ENCODE measurements at places on chromosomes 2 and 18.
A peak's percentile ranks its signal among the peaks of the same experiment; 100 is the strongest.

- DNase-seq = no peak
These were observed 120.0 kb upstream of the FHL2 start for GRCh38 chr2:105518897-105519296.

DNA sequence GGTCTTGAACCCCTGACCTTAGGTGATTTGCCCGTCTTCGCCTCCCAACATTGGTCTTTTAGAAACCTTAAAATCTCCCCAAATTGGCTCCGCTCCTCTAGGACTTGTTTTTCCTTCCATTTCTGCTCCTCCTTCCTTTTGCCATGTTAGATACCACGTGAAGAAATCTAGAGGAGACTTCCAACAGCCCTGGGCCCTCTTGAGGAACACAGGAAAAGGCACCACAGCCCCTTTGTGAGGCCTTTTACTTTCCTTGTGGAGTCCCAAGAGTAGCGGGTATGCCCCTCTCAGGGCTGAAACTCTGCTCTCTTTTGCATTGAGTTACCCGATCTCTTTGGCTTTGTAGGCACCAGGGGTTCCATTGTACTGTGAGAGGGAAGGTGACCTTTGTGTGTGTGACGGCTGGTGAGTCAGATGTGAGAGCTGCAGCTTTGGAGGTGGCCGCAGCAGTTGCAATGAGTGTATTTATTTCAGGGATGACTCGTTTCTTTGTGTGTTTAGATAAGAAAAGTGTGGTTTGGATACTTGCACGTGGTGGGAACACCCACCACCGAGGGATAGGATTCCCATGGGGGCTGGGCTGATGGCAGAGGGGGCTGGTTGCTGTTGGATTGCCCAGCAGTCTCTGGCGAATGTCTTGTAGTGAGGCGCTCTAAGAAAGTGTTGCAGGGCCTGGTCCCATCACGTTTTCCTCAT is 218.4 kb upstream of the HS6ST1 start:
- DNase-seq = no peak

GRCh38 chr2:51581636-51582267 is 549.8 kb upstream of the NRXN1 start:
- no peak for DNase-seq

DNA sequence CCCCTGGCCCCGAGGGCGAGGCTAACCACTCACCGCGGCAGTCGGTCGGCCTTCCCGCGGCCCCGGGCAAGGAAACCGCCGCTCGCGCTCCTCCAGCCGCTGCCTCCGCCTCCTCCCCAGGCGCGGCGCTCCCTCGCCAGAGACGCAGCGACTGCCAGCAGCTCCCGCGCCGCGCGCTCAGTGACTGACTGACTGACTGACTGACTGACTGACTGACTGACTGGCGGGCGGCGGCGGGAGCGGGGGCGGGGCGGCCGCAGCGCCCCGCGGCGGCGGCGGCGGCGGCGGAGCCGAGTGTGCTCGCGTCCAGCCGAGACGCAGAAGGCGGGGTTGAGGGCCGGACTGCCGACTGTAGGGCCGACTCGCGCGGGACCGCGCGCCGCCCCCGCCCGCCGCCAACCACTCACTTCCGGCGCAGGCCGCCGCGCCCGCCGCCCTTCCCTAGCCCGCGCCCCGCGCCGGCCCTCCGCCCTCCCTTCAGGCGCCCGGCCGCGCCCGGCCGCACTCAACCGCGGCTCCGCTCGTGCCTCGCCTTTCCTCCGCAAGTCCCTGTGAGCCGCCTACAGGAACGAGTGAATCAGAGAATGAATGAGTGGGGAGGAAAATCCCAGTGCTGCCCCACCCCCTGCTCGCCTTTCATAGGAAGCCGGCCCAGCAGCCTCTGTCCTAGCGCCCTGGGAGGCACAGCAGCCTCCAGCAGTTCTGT is at the start of gene RAPH1:
TSS of gene RAPH1 (minus strand) at position 224 of the 706 bp plus-strand sequence. CDS start 39,948 bp downstream, outside the sequence.
- peak; percentile 44 for DNase-seq

GRCh38 chr2:79723830-79724229 is 211.0 kb downstream of the CTNNA2 start:
- DNase-seq = no peak

GRCh38 chr2:96320728-96321622 is 4.1 kb upstream of the ITPRIPL1 start:
- peak; percentile 26 for DNase-seq

GRCh38 chr18:36490897-36491296 is 193.4 kb downstream of the FHOD3 start:
- DNase-seq = no peak

DNA sequence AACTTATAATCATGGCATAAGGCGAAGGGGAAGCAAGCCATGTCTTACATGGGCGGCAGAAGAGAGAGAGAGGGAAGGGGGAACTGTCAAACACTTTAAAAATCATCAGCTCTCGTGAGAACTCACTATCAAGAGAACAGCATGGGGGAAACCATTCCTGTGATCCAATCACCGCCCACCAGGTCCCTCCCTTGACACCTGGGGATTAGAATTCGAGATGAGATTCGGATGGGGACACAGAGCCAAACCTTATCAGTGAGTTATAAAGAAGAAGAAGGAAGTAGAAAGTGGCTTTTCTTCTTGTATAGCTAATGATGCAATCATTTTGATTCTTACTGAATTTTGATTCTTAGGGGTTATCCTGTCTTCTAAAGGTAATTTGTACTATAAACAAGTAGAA is 51.4 kb downstream of the SMCHD1 start:
- DNase-seq = no peak

GRCh38 chr18:49412679-49413078 is 47.8 kb downstream of the DYM start:
- no peak for DNase-seq

DNA sequence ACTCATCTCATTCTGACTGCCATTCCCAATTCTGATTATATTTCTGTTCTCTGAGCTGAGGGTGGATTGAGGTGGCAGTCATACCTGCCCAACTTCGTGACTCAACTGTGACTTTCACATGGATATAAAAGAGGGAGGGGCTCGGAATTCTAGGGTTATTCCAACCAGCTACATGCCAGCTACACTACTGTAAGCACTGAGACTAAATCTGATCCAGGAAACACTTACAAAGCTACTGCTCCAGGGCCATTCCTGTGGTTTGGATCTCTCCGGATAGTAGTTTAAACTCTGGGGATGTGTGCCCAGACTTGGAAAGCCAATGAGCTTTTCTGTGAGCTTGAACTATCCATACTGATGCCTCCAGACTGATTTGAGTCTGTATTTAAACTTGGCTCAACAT is 7.9 kb downstream of the MAP2 start:
- DNase-seq = no peak

DNA sequence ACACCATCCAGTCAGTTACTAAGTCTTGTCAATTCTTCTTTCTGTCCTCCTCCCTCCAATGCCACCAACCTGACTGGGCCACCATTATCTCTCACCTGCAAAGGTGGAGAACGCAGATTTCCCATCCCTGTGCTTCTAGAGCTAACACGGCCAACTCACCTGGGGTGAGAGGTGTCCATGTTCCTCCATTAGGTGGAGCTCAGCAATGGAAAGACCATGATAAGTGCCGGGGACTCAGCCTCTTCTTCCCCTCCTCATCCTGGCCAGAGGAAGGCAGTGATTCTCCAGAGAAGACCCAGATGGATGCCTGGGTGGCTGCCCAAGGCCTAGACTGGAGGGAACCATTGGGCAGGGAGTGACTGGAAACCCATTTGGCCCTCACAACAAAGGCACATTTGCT is 48.1 kb upstream of the SLC1A4 start:
- DNase-seq = no peak

DNA sequence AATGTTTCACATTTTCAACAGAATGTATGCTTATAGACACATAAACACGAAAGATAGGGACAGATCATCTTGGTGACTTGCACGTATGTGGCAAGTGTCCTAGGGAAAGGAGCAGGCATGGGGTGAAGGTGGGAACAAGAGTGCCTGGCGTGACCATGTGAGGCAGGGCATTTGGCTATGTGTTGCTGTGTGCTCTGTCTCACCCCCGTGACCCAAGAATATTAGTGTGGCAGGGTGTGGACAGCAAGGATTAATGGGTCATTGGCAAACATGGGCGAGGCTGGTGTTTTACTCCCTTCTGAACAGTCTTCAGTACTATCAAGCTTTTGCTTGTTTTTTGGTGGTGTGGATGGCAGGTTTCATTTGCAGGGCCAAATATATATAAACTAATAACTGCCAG is 1.3 kb upstream of the VWA3B start:
- DNase-seq = no peak

GRCh38 chr2:171930385-171930784 is 8.1 kb downstream of the HAT1 start:
- no peak for DNase-seq

- DNase-seq = no peak
These were observed 4.5 kb upstream of the TTC27 start for GRCh38 chr2:32623311-32623706.

DNA sequence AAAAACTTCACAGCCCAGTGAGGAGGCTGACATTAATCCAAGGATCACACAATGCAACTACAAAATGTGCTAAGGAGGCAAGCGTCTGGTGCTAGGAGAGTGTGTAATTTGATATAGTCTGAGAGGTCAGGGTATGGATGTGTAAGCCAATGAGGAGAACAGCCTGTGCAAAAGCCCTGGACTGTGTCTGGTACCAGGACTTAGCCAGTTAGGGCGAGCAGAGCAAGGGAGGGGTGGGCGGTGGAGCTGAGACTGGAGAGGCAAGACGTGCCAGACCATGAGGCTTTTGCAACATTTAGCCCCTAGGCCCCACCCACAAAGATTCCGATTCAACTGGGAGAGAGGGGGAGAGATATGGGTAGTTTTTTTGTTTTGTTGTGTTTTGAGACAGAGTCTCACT is 33.5 kb upstream of the SPRED2 start:
- DNase-seq = no peak

DNA sequence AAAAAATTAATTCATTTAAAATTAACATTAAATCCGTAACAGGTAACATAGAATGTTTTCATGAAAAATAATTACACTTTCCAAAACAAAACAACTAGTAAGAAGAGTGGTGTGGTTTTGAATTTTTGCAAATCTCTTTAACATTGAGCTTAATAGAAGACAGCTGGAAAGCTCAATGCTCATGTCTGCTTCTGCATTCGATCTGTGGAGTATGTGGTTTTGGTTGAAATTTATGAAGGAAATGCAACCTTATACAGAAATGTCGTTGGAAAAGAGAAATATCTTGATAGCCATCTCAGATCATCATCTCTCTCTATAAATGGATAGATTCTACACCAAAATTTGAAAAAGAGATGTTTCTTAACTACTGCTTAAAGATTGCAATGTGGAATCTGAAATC is 17.3 kb upstream of the FHL2 start:
- DNase-seq = no peak

- no peak for DNase-seq
These were observed 3.5 kb downstream of the PTMA start for GRCh38 chr2:231711677-231712450.

DNA sequence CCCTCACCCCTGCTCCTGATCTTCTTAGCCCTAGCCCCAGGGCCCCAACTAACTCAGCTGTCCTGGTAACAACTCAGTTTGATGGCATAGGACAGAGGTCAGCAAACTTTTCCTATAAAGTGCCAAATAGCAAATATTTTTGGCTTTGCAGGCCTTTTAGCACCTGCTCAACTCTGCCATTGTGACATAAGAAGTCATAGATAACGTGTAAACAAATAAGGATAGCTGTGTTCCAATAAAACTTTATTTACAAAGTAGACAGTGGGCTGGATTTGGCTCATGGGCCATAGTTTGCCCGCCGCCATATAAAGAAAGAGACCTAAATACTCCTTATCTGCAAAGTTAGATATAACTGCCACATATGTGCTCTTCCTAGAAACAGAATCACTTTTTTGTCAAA is 27.3 kb upstream of the TMEM87B start:
- DNase-seq = no peak

Data from activated T-helper 1 cell treated with anti-CD3 and anti-CD28 coated beads, Interleukin-12 subunit alpha, Interleukin-12 subunit beta, Interleukin-2, Interleukin-4 antibody, amounts not matched to agents 30 ng/mL and 10 ng/mL and 1 ng/mL, durations not matched to agents 14 hours and 24 hours and 36 hours (primary cell).